A172 (cell line): ENCODE measurements at places on chromosomes 6 and 20. TPM values are rescaled to one million over a fixed set of nuclear protein-coding genes. Genes with fewer than 3 reads are reported as not detected.
A peak's percentile ranks its signal among the peaks of the same experiment; 100 is the strongest.

The PKIB gene
- total RNA-seq, result 2.0 and 4.1 TPM in 2 replicates

The FAM50B gene
- 5.0 and 5.8 TPM in 2 replicates for total RNA-seq

The SYNCRIP gene
- total RNA-seq, result 124 and 148 TPM in 2 replicates

The CYP21A2 gene
- 0.05 TPM in 1 of 2 replicates, not detected in the other for total RNA-seq

The TCF21 gene
- total RNA-seq, result not detected in 2 replicates

The BEND3 gene
- total RNA-seq, result 2.3 and 3.5 TPM in 2 replicates

The DSN1 gene
- total RNA-seq, result 59.7 and 66.7 TPM in 2 replicates

The PRR18 gene
- total RNA-seq, result 0.14 and 0.24 TPM in 2 replicates

The PROKR2 gene
- not detected in 2 replicates for total RNA-seq

The WFDC2 gene
- not detected in 2 replicates for total RNA-seq

The SPTLC3 gene
- total RNA-seq, result 1.5 and 3.8 TPM in 2 replicates

GRCh38 chr20:1185316-1185741 lies 548 bp upstream of the TMEM74B start:
- DNase-seq, result no peak

DNA sequence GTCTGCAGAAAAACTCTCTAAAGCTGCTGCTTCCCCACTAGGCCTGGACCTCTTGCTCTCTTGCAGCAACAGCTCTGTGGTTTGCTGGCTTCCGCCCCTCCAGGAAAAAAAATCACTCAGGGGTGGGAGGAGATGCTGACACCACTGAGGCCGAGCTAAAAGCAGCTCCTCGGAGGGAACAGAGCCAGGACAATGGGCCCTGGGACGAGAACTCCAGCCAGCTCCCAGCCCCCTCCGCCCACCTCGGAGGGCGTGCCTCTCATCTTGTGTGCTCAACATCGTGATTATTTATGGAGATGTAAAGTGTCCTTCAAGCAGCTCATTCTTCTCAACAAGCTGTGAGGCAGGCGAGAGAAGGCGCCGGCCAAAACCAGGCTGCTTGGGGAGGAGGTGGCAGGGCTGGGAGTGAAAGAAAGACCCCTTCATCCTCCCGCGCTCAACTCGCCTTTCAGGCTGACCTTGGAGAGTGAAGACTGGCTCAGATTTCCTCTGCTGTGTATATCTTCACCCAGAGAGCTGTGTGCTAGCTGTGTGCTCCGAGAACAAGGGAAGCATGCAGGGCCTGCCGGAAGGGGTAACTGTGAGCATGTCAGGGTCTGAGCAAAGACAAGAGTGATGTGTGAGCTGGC lies 53.5 kb upstream of the LRFN2 start:
- no peak for DNase-seq

DNA sequence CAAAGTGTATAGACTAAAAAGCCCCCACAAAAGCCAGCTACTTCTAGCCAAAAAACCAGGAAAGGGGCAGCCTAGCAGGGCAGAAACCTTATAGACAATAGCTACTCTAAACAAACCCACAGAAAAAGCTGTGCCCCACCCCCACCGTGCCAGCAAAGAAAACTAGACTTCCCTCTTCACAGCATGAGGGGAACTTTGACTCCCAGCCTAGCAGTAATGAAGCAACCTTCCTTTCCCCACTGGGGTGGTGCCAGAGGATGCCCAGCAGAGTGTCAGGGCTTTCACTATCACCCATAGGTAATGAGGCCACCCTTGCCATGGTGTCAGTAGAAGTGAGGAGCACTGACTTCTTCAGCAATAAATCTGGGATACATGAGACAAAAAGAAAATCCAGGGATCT lies 99.0 kb upstream of the LGSN start:
- no peak for DNase-seq

DNA sequence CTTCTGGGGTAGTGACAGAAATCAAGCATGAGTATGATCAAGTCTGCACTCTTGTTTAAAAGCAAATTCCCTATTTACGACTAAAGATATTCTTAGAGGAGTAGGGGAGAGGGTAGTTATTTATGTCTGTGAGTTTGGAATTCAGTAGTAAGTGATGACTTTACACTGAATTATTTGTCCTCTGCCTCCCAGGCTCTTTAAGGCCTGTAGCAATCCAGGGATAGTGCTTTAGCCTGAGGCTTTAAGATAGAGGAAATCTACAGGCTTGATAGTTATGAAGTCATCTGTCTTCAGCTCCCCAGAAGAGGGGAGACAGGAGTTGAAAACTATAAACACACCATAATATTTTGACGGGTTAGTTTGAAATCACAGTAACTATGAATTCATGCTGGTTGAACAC lies 664.5 kb downstream of the EPM2A start:
- peak; percentile 74 for DNase-seq

- DNase-seq, result peak; percentile 98
Measured at GRCh38 chr6:85464722-85465150, 14.9 kb downstream of the NT5E start.

DNA sequence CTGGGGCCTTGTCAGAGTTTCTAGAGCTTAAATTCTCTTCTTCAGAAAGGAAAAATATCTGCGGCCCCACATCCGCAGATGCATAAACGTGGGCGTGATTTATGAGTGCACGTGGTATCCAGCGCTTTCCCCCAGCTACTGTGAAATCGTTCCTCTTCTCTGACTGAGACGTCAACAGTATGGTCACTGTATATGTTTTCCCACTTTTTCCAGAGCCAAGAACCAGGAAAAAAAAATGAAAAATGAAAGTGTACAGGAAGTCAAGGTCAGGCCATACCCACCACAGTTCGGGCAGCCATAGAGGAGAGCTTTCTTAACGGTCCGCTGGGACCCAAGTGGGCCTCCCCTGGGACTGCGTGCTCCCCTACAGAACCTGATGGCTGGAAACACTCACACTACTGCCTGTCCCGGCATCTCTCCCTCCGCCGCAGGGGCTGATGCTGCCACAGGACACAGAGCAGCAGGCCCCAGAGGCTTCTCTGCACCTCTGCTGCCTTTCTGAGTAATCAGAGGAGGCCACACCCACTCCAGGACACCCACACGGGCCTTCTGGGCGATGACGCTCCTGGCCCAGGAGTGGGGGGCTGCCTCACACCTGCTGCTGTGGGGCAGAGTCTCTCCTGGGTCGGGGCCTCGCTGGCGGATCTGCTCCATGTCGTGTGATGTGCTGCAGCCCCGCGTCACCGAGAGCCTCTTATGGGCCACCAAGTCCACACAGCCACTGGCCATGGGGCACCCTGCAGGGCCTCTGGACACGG lies 16.4 kb upstream of the STX16 start:
- DNase-seq, result no peak

DNA sequence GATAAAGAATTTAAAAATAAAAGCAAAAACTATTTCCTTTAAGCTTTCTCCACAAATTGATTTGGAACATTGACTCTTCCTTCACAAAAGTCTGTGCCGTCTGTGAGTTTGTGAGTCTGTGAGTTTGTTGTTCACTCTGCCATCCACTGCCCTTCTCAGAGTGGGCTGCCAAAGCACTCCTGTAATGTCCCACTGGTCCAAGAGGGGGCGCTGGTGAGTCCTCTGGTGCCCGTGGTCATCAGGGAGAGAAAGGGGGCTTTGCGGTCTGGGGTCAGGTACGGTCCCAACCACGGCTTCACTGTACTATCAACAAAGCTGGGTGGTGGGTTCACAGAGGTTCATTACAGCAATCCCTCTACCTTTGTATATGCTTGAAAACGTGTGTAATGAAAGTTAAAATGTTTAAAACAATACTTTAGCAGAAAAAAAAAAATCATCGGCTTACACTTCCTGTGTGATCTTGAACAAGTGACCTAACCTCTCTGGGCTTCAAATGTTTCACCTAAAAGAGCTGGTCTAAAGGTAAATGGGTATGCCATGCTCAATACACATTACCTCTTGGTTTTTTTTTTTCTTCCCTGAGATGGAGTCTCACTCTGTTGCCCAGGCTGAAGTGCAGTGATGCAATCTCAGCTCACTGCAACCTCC lies 5.6 kb upstream of the ANKRD60 start:
- no peak for DNase-seq

DNA sequence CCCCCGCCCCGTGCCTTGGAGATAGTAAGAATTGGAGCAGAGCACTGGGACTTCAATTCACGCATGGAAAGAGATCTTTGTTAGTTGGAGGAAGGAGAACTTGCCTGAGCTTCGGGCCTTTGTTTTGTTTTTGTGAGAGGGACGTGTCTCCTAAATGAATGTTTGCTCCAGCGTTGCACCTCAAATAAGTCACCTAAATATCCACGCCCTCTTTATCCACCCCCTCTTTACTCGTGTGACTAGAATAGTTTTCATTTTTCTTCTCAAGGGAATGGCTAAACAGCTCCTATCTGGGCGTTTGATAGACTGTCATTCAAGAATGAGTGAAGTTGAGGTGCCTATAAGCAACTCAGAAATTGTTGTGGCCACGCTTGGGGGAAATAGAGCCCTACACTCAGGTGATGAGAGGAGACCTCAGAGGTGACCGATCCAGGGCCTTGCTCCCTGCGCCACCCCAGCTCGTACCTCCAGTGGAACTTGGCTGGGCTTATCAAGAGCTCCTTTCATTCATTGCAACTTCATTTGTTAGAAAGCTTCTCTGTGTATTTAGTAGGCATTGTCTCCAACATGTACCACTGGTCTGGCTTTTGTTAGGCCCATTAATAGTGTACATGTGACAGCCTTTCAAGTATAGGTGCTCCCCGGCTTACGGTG lies 861 bp downstream of the PCMTD2 start:
- DNase-seq, result no peak

DNA sequence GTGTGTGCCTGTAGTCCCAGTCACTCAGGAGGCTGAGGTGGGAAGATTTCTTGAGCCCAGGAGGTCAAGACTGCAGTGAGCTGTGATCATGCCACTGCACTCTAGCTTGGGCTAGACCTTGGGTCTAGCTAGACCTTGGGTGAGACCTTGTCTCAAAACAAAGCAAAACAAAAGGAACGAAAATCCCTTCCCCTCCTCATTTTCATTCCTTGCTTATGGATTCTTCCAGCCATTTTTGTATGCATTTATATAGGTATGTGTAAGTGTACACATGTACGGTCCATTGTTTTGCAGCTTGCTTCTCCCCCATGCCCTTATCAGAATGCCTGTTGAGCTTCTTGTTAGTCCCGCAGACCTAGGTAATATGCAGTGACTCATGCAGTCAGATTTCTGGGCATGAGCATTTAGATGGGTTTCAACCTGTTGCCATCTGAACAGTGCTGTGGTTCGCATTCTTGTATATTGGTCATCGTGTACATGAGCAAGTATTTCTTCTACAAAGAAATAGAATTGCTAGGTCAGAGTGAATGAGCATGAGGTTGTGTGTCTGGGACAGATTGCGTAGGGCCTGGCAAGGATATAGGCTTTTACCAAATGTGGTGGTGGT lies 73.2 kb downstream of the ATRN start:
- peak; percentile 68 for DNase-seq

GRCh38 chr6:12111363-12111670 lies 99.2 kb downstream of the HIVEP1 start:
- no peak for DNase-seq

DNA sequence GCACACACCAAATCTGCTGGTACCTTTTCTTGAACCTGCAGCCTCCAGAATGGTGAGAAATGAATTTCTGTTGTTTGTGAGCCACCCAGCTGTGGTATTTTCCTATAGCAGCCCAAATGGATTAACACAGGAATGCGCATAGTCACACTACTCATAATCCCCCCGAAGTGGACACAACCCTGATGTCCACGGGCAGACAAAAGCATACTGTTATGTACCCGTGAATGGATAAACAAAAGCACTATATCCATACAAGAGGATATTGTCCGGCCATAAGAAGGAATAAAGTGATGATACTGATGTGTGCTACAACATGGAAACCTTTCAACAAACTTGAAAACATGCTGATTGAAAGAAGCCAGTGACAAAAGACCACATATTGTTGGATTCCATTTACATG lies 25.1 kb upstream of the RPP40 start:
- DNase-seq, result no peak

DNA sequence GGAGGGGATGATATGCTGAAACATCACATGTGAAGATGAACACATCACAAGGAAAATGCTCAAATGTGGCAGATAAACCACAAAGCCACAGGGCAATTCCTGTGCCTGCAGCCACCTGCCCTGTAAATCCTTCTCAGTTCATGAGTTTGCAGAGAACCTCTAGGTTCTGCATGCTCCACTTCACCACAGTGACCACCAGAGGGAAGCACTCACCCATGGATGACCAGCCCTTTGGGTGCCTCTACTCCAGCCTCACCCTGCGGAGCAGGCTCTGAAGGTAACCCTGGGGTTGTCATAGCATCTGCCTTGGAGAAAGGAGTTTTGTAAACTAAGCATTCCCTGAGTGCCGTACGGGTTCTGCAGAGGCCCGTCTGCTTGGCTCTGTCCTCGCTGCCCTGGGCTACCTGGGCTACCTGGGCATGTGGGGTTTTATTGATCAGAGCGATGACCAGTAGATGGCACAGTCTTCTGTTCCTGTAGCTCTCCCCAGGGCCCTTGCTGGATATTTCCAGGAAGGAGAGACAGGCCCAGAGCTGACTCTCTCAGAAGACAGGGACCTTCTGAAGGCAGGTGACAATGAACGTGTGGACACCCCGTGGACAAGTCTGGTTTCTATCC lies 31.7 kb upstream of the CST1 start:
- peak; percentile 44 for DNase-seq

DNA sequence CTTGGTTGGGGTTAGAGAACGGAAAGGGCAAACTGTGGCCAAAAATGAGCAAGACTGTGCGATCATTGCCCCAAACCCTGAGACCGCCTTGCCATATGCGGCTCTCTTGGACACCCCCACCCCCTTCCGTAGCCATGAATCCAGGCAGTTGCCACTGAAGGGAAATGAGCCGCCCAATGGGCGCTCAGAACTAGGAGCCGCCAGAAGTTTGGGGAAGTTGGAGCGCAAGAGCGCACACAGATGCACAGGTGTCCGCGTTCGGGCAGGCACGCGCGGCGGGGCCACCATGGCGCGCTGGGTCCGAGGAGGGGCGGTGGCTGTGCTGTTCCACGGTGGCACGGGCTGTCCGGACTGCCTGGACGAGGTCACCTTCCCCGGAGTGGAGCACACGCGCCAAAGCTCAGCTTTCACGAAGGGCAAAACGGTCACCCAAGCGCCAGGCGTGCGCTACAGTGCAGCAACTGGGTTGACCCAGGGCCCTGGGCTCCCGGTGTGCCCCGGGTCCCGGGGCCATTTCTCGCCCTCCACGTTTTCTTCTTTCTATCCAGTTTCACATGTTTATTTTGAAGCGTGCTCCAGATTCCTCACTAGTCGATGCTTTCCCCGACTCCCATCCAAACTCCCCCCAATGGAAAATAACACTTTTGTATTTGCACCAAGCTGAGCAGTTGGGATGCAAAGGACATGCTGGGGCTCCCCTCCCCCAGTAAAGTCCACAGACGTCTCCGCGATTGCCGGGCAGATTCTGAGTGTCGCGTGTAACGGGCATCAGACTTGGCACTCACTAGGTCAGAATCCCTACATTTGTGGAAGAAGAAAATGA lies 906 bp upstream of the PDE10A start:
- no peak for DNase-seq

DNA sequence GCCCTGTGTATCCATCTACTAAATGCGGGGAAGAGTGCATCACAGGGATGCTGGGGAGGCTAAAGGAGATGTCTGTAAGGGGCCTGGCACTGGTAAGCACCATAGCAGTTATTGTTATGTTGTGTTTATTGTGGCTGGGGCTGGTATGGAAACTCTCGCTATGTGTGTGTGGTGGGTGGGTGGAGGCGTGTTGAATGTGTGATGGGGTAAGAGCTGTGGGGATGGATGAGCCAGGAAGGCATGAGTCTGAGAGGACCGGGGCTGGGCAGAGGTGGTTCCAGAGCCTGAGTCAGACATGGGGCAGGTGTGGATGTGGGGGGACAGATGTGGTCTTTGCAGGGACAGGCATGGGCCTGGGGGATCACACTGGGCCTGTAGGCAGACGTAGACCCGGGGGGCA lies 88.1 kb downstream of the GRM4 start:
- DNase-seq, result no peak
